Sciatic nerve (tissue), 2 donors: ENCODE measurements at places on chromosomes 5 and 9.

- no peak for DNase-seq
These were observed 1.9 kb downstream of the ALDH1A1 start for GRCh38 chr9:72950875-72951442.

- DNase-seq: no peak
These were observed 15.6 kb upstream of the SLC6A19 start for GRCh38 chr5:1185629-1186350.

GRCh38 chr5:66596636-66597182 is 516 bp downstream of the MAST4 start:
- no peak for DNase-seq

GRCh38 chr9:27337833-27338526 is 41.0 kb upstream of the EQTN start:
- DNase-seq: no peak

GRCh38 chr9:79581388-79581787 is 9.6 kb downstream of the TLE4 start:
- no peak for DNase-seq
